ENCODE measurements at places on chromosomes 6 and 20.
A peak's percentile ranks its signal among the peaks of the same experiment; 100 is the strongest.

- no peak for DNase-seq
Observed at GRCh38 chr6:95279616-95280015, 297.7 kb upstream of the MANEA start.

DNA sequence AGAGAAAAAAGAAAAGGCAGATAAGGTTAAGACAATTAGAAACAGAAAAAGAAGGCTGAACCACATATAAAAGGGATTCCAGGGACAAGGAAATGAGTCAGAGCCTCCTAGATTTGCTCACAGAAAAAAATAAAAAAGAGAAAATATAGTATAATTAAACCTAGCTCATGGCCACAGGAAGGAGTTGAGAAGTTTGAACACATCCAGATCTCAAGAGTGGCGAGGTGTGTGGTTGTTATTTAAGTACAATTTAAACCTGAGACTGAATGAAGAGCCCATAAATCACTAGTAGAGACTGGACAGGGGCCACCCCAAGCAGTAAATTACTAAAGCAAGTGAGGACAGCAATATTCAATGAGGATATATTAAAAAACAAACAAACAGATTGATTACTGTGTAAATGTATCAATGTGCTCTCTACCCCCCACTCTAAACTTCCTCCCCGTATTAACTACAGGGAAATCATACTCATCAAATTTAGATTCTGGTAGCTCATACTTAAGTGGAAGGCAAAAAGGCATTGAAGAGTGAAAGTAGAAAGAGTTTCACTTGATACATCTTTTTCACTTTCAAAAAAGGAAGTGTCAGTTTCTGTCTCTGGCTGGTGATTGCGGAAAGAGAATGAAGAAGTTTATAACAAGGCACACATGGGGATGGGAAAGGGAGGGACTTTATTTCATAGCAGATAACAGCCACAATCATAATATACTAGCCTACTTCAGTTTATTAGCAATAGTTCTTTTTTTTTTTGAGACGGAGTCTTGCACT, 49.3 kb upstream of the SCAF8 start:
- DNase-seq = peak; percentile 53

GRCh38 chr6:31720196-31720770, 1.3 kb downstream of the LY6G6C start:
- no peak for DNase-seq

GRCh38 chr6:30583921-30584320, 12.7 kb downstream of the ABCF1 start:
- no peak for DNase-seq

- no peak for DNase-seq
Observed at GRCh38 chr6:90290811-90291420, 5.7 kb downstream of the BACH2 start.

DNA sequence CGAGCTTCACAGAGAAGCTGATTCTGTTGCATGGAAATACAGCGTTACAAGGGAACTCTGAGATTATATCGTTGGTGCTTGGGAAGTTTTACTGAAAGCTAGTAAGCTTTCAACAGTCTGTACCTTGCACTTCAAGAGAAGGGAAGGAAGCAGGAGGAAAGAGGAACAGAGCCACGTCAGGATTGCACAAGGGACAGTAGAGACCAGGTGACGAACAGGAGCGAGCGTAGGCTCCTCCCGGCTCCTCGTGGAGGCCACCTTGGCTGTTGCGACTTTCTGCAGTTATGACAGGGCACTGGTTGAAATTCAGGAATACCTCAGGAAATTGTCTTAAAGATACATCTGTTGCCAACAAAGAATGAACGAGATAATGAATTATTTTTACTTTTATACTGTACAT, 18.8 kb downstream of the RTF2 start:
- DNase-seq = peak; percentile 51

DNA sequence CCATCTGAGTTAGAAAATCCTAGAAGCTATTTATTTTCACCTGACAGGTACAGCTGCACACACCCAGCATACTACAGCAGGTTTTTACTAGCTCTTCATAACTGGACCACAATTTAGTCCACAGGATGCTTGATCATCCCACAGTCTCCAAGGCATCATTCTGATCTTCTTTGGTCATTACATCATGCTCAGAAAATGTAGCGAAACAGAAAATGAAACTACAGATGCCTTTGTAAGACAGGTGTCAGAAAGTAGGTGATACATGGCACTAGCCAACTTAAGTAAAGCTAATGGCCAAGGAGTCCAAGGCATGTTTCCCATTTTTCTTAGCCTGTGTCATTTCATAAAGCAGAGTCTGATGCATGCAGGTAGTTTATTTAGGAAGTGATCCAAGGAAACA, 102.3 kb downstream of the HTR1B start:
- DNase-seq = no peak

DNA sequence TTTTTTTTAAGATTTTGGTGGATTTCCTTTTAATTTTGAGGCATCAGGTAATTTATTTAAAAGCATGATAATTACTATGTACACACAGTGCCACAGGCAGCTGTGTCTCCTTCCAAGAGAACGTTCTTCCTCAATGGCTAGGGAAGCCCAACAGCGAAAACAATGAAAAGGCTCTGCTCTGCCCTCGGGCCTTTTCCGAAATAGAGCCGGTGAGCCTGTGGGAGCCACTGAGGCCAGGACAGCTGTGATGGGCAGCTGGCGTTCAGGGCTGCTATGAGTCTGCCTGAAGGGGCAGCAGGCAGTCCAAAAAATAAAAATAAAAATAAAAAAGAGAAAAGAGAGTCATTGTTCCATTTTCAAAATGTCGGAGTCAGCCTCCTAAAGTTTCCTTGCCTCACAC, 443.8 kb downstream of the KIF16B start:
- no peak for DNase-seq

DNA sequence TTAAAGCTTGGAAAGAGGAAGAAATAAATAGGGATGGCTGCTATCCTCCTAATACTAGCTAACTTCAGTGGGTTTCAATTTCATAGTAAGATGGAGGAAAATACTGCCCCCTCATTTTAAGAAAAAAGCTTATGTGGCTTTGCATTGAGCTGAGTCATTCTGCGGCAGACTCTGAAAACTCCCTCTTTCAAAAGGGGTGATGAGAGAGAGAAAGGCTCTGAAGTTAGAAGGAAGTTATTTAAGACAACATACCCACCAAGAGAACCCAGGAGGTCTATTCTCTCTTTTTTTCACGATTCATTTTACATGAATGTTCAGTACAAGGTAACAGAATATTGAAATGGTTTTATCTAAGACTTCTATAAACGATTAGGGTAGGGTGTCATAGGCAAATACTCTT, 4.5 kb downstream of the PRDM13 start:
- DNase-seq = no peak

DNA sequence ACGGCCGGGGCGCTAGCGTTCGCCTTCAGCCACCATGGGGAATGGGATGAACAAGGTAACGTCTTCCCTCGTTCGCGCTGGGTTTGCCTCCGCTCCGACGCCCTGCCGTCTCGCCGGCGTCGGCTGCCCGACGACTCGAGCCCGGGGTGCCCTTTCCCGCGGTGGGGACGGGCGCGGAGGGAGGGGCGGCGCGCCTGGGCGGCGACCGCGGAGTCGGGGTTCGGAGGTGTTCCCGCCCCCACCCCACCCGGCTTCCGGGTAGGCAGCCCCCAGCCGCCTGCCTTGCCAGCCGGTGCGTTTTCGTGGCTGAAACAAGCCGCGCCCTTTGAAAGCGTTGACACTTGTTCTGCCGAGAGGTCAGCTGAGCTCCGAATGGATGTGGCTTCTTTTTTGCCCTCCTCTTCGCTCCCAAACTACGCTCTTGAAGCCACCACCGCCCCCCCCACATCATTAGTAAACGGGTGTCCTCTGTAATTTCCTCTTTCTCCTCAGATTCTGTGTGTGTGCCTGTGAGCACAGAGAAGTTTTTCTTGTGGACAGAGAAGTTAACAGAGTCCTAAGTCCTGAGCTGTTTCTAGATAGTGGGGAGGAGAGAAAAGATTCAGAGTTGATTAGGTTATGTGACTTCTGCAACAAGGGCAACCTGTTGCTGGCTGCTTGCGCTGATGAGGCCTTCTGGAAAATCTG, 362 bp downstream of the DUSP22 start:
- peak; percentile 84 for DNase-seq

DNA sequence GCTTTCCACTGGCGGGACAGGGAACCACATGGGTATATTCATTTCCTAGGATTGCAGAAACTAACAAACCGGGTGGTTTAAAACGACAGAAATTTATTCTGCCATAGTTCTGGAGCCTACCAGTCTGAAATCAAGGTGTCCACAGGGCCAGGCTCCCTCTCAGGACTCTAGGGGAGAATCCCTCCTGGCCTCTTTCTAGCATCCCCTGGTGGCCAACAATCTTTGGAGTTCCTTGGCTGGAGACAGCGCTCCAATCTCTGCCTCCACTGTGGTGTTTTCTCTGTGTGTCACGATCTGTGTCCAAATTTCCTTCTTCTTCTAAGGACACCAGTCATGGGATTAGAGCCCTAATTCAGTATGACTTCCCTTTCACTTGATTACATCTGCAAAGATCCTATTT, 95.0 kb downstream of the SCML4 start:
- DNase-seq = no peak

- no peak for DNase-seq
Observed at GRCh38 chr20:50491168-50491567, 19.0 kb upstream of the PTPN1 start.

DNA sequence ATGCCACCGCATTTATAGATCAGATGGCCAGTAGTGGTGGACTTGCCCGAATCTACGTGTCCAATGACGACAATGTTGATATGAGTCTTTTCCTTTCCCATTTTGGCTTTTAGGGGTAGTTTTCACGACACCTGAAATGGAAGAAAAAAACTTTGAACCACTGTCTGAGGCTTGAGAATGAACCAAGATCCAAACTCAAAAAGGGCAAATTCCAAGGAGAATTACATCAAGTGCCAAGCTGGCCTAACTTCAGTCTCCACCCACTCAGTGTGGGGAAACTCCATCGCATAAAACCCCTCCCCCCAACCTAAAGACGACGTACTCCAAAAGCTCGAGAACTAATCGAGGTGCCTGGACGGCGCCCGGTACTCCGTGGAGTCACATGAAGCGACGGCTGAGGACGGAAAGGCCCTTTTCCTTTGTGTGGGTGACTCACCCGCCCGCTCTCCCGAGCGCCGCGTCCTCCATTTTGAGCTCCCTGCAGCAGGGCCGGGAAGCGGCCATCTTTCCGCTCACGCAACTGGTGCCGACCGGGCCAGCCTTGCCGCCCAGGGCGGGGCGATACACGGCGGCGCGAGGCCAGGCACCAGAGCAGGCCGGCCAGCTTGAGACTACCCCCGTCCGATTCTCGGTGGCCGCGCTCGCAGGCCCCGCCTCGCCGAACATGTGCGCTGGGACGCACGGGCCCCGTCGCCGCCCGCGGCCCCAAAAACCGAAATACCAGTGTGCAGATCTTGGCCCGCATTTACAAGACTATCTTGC, 725 bp downstream of the EEF1A1 start:
- peak; percentile 47 for DNase-seq

- peak; percentile 33 for DNase-seq
Observed at GRCh38 chr6:69026243-69026642, 391.2 kb downstream of the ADGRB3 start.

DNA sequence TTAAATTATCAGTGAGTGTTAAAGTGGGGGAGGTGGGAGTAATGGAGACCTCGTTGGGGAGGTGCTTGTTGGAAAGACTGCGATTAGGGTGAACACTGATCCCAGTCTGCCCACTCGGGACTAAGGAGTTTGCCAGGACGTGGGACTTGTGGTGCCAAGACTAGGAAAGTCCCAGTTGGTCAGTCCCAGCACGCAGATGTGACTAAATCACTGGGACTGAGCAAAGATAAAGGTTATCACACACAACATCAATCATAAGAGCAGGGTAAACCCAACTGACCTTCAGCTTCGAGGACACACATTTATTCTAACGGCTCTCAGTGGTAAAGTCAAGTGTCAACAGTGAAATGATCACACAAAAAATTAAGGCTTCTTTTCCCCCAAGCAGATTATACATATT, 45.5 kb downstream of the PDE10A start:
- DNase-seq = no peak

- no peak for DNase-seq
Observed at GRCh38 chr6:30814146-30815040, 69.9 kb upstream of the DDR1 start.

DNA sequence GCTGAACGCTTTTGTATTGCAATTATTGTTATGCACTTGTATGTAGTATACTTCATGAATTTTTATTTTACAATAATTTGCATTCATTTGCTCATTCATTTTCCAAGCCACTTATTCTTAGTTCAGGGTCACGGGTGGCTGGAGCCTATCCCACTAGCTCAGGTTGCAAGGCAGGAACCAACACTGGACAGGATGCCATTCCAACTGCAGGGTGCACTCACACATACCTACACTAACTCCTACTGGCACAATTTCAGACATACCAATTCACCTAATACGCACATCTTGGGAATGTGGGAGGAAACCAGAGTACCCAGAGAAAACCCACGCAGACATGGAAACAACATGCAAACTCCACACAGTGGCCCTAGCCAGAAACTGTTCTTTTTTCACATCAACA, 61.8 kb downstream of the LMBRD1 start:
- no peak for DNase-seq

GRCh38 chr20:20824924-20825584, 112.6 kb upstream of the RALGAPA2 start:
- DNase-seq = peak; percentile 70

DNA sequence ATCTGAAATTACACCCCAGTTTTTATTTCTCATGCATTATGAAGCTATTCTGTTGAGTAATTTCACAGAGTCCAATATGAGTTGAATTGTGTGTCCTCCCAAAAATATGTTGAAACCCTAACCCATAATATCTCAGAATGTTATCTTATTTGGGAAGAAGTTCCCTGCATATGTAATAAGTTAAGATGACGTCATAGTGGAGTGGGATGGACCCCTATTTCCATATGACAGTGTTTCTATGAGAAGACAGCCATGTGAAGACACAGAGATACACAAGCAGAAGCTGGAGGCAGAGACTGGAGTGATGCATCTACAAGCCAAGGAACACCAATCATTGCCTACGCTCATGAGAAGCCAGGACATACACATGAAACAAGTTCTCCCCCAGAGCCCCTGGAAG, 81.3 kb downstream of the RFPL4B start:
- DNase-seq = no peak

DNA sequence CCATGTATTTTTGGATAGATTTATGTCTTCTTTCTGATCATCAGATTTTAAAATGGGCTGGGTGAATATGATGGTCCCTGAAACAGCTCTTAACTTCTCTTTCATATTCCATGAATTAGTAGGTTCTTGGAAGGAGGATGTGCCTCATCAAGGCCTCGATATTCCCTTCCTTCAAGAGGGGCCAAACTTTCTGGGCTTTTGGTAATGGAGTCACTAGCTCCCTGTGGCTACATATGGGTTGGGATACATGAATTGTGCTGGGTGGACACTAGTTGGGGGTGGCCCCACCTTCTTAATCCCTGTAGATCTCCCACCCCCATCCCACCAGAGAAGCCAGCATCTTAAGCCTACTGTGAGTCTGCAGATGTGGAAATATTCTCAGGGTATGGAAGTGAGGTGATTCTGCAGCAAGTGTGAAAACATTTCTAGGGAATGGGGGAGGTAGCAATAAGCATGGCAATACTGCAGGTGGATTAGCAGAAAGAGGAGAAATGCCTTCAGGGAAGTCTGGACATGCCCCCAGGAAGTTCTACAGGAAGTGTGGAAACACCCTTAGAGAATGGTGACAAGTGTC, 2.2 kb downstream of the TP53INP2 start:
- DNase-seq = no peak

- DNase-seq = no peak
Observed at GRCh38 chr20:59325142-59325523, 24.7 kb downstream of the EDN3 start.

Data from pons (tissue), 1 donor.